ENCODE measurements at places on chromosomes 4 and X. TPM values are rescaled to one million over a fixed set of nuclear protein-coding genes. Genes with fewer than 3 reads are reported as not detected.

Gene SLC10A7
- total RNA-seq, result 15.7 TPM

Gene STS
- total RNA-seq, result 1.8 TPM

Gene TMEM150C
- total RNA-seq, result 9.8 TPM

Gene YY2
- 3.6 TPM for total RNA-seq

Gene TRIM75
- total RNA-seq, result not detected

Measured in bladder microvascular endothelial cell (primary cell).